ENCODE measurements at places on chromosomes 3 and 15.

GRCh38 chr3:4583416-4583815 lies 90.3 kb downstream of the ITPR1 start:
- DNase-seq, result no peak

GRCh38 chr15:52095597-52096262 lies 16.8 kb downstream of the BCL2L10 start:
- no peak for DNase-seq

GRCh38 chr3:43638594-43639447 lies 17.0 kb upstream of the ANO10 start:
- no peak for DNase-seq

DNA sequence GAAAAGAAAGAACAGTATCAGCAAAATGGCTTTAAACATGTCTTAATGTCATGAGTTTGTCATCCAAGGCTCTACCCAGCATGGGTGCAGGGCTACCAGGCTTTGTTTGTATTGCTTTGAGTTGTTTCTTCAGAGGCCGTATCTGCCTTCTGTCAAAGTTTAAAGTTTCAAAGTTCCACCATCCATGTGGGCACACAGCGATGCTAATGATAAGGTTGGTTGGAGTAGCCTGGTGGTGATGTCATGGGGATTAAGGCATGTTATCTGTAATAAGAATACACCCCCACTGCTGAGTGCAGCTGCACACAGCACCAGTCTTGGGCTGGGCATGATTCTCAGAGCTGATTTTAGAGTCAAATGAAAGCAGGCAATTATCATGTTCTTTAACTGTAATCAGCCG lies 72.0 kb upstream of the LRTM1 start:
- DNase-seq, result no peak

DNA sequence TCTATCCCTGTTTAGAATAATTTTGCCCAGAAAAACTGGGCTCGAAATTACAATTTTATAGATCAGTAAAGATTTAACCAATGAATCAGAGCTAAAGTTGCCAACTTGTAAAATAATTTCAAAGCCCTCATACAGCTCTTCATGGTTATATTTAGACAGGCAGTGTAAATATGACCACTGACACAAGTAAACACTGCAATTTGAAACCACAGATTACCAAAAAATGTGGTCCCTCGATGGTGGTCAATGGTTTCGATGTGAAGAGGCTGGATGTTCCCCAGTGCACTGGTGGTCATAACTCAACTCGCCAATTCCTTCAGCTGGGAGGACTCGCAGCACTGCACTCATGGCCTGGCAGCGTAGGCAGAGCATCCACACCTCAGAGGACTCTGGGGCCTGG lies 28.6 kb downstream of the LRTM1 start:
- no peak for DNase-seq

GRCh38 chr15:80934761-80935221 lies 54.8 kb downstream of the MESD start:
- DNase-seq, result no peak

DNA sequence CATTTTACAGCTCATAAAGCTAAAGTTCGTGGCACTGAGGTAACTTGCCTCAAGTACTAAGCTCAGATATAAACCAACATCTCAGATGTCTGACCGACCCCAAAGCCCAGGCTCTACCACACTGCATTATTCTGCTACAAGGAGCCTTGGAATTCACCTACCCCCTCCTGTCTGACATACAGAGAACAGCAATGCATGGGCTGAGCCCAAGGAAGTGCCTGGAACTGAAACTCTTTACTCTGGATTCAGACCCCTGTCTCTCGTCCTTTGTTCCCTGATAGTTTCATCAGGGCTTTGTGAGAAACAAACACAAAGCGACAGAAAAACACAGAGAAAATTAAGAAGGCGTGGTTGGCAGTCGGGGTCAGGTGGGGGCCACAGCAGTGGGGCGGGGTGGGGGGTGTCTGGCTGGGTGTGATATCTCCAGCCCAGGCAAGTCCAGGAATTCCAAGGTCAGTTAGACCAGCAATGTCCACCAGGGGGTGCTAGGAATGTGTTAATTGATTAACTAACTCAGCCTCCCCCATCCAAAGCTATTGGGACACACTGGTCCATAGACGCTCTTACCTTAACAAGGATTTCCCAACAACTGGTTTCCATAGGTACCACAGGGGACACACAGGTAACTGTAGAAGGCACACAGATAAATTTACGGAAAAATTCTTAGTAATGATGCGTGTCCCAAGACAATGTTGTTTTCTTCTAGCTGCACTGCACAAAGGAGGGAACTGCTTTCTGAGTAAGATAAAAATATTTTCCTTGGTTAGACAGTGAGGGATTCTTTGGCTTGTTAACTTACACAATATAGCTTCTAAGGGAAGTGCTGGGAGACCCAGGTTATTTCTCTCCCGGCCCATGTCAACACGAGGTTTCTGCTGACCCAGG lies 18.8 kb upstream of the SSUH2 start:
- peak; percentile 65 for DNase-seq

GRCh38 chr15:74773731-74774252 lies 8.1 kb upstream of the CSK start:
- no peak for DNase-seq

GRCh38 chr15:59364248-59364647 lies 8.4 kb downstream of the MYO1E start:
- no peak for DNase-seq

GRCh38 chr3:67109651-67110204 lies 111.6 kb downstream of the KBTBD8 start:
- peak; percentile 10 for DNase-seq

DNA sequence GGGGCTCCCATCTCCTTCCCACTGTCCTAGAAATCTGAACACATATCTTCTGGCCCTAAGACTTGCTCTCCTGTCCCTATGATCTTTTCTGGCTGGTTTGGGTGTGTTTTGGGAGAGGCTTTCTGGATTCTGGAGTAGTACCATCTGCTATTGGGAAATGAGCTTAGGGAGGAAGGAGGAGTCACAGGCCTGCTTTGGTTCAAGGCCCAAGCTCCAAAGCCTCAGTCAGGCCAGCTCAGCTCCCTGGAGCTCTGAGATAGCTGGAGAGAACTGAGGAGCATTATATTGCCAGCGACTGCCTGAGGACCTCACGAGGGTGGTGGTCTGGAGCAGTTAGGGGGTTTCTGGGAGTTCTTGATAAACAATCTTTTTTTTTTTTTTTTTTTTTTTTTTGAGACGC lies 18.7 kb downstream of the RASGRF1 start:
- DNase-seq, result no peak

DNA sequence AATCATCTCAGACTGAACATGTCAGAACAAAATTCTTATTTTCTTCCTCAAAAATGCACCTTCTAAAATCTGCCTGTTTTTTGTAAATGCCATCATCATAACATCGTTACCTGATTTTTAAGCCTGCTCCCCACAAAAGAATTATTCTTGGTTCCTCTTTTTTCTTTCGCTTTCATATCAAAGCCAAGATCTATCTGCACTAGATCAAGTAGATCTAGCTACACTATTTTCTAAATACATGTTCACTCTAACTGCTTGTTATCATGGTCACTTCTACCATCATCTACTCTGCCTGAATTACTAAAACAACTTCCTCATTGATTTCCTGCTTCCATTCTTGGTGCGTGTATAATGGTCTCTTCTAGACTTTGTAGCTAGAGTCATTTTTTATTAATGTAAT lies 217.7 kb downstream of the ARPP21 start:
- no peak for DNase-seq

- no peak for DNase-seq
Observed at GRCh38 chr3:45603226-45603625, 8.7 kb downstream of the LIMD1 start.

- DNase-seq, result peak; percentile 56
Observed at GRCh38 chr3:101809178-101810021, 30.4 kb downstream of the NXPE3 start.

DNA sequence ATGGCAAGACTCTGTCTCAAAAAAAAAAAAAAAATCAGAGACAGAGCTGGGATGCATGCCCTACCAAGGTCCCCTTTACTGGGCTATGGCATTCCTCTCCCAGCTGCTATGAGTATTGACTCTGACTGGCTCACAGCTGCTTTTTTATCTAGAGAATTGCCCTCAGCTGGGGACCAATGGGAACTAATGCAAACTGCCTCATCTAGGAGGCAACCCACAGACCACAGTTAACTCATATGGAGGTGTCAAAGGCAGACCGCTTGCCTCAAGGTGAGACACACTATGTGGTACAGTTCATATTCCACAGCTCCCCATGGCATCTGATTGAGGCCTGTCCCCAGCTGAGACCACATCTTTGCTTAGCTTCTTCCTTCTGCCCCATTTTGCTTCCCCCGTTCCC lies 183.5 kb upstream of the EOMES start:
- DNase-seq, result no peak

- peak; percentile 6 for DNase-seq
Observed at GRCh38 chr3:51719410-51720025, 12.7 kb downstream of the GRM2 start.

- no peak for DNase-seq
Observed at GRCh38 chr3:61964566-61964965, 403.2 kb downstream of the PTPRG start.

DNA sequence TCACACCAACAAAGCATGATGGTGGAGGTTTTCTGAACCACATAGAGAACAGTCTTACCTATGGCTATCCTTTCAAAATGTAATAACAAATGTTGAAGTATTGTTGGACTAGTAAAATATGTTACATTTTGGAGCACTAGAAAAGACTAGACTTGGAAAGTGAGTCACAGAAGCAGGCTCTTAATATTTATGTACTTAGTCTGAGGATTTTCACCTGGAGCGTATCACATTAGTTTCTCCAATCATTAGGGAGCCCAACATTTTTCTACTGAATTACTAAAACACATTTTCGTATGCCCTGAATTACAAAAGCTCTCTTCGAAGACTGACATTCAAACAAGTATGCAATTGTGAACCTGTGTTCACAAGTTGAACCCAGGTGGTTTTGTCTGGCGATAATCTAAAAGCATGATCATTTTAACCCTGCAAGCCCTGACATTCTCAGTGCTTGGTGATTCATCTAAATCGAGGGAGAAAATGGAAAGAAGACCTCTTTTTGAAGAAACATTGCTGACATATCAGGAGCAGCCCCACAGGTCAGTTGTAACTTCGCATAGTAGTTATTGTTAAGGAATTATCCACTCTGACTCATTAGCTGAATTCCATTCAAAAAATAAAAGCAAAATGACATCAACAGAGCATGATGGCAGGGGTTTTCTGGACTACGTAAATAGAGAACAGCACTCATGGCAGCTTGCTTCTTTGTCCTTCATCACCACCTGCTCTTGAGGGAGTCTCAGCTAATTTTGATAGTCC lies 679.8 kb upstream of the NECTIN3 start:
- DNase-seq, result no peak

GRCh38 chr3:55453886-55454496 lies 33.1 kb downstream of the WNT5A start:
- DNase-seq, result no peak

GRCh38 chr3:101253396-101253795 lies 67.0 kb downstream of the IMPG2 start:
- no peak for DNase-seq

Measured in germinal center (tissue), 1 donor.